ENCODE measurements at places on chromosomes 4 and X.

GRCh38 chrX:136652822-136653723 is 5.1 kb downstream of the CD40LG start:
- DNase-seq = no peak

DNA sequence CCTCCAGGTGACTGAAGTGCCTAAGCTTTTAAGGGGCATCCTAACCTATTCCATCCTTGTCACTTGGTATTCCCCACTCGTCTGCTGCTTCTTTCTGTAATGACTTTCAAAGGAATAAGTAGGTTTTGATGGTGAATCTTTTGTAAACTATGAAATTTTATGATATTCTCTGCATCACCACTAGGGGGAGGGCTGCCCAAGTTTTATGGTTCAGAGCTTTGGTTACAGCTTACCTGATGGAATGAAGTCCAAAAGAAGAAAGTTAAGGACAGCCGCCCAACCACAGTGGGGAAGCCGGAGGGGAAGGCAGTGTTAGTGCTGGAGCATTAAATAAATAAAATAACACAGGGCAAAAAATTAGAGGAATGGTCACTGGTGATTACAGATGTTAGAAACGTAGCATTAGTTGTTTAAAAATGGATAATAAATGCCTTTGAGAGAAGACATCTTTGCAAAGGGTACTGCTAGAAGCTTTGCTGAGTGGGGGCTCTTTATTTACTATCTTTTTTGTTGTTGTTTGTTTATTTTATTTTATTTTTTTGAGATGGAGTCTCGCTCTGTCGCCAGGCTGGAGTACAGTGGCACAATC is 204.9 kb downstream of the GBA3 start:
- DNase-seq = no peak

DNA sequence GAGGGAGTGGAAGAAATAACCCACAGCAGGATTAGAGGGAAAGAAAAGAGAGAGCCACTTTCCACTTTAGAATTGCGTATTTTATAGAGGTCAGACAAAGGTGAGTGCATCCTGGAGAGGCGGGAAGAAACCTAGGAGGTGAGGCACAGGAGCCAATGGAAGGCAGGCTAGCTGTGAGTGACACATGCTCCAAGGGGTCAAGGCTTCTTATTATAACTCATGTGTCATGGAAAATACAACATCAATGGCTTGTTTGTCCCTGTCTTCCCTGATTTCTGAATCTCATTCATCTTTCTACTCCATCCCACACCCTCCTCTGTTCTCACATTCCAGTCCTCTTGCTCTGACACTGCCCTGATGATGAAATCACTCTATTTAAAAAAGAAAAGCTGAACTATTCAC is 14.4 kb downstream of the ANXA3 start:
- DNase-seq = no peak

DNA sequence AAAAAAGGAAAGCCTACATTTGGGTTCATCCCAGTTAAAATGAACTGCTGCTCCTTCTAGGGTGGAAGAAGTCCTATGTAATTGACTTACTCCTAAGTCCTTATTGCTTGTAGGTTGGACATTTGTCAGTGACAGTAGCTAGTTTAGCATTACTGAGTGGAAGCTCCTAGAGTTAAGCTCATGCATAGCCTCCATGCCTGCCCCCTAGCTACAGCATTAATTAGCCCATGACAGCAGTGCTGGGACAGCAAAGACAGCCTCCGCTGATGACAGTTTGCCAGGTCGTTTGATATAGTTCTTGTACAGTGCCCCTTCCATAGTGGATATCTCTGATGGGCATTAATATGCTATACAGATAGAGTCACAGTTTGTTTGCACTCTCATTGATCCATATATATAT is 18.7 kb upstream of the GALNTL6 start:
- no peak for DNase-seq

DNA sequence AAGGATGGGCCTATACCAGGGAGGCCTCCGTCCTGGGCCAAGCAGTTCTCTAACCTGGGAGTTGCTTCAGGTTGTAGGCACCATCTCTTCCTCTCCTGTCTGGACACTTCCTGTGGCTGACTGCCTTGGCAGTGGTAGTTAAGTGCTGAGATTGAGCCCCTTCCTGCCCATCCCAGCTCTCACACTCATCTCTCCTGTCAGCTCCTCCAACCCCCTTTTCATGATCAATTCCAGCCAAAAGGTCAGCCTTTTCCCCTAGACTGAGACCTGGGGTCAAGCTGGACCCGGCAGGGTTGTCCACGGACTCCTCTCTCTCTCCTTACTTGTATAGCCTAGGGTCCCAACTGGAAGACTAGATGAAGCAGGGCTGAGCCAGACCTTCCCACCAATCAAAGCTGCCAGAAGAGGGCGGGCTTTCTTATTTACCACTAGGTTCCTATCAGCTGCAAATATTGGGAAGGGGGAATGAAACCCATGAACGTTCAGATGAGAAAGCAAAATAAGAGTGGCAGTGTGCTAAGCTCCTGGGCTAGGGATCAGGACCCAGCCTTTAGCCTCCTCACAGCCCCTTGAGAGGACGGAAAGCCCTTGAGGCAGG is 34.5 kb downstream of the KDM5C start:
- no peak for DNase-seq

DNA sequence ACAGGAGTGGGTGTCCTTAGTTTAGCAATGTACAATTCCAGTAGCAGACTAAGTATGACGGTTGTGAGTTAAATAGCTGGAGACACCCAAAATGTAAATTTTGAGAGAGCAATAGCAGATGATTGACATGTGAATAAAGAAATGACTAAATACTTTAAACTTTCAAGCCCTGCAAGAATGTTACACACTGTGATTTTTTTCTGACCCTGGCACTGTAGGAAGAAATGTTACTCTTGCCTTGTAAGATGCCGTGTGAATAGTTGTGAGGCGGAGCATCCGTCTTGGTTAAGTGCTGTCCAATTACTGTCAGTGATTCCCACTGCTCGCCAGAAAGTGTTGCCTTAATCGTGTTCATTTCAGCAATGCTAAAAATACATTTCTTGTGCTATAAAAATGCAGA is 1248.1 kb downstream of the RAPGEF2 start:
- DNase-seq = no peak

- DNase-seq = peak; percentile 59
Observed at GRCh38 chrX:149962859-149963757, 24.8 kb upstream of the EOLA2 start.

GRCh38 chr4:107164962-107165475 is 128.9 kb upstream of the DKK2 start:
- DNase-seq = no peak

DNA sequence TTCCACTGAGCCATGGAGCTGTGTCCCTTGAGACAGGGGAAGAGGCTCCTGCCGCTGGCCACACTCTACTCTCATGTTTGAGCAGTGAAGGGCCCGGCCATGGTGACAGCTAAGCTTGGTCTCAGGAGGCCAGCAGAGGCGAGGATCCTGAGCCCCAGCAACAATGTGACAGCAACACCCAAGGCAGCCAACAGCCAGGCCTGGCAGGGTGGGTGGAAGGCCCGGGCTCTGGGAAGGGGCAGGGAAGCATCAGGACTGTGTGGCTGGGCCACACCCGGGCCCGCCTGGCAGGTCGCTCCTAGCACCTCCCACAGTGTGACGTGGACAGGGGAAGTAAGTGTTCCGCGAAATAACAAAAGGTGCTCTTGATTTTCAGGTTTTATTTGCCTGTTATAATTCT is 24.8 kb downstream of the L1CAM start:
- no peak for DNase-seq

GRCh38 chr4:25002681-25003080 is 28.1 kb downstream of the LGI2 start:
- DNase-seq = no peak

GRCh38 chr4:173448103-173448502 is 49.2 kb upstream of the SCRG1 start:
- DNase-seq = peak; percentile 87

- DNase-seq = no peak
Observed at GRCh38 chr4:141058591-141059512, 74.4 kb downstream of the RNF150 start.

- DNase-seq = no peak
Observed at GRCh38 chrX:3599802-3600430, 113.5 kb downstream of the PRKX start.

DNA sequence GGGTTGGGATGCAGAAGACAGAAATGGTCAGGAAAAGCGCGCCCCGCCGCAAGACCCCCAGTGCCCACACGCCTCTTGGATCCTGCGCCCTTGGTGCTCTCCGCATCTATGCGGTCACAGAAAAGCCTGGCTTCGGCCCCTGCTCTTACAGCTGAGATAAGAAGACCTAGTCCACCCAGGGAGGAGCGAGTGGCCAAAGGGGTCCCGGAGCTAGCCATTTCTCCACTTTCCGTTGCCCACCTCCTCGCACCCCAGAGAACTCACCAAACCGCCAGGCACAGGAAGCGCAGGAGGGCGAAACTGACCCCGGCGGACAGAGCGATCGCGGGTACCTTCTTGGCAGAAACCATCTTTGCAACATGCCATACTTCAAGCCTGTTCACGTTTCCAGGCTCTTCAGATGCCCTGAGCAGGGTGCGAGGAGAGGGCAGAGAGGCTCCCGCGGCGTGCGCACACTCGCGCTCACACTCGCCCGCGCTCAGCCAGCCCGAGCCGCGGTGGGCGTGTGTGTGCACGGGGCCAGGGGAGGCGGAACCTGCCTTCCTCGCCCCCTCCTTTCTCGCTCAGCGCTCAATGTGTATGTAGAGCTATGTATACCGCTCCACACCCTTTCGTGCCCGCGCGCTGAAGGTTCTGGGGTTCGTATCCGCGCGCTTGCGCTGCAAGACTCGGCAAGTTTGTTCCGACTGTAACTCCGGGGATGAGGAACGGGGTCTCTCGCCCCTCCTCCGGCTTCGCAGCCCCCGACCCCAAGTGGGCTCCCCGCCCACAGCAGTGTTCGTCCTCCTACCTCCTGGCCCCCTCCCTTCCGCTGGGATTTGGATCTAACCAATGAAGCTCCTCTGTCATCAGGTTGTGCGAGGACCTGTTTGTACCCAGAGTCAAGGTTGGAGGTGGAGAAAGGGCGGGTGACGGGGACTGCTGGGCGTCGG is at the start of gene GABRA4:
TSS of gene GABRA4 (minus strand) at position 507 of the 932 bp plus-strand sequence. CDS start at position 350, 157 bp downstream.
- no peak for DNase-seq

DNA sequence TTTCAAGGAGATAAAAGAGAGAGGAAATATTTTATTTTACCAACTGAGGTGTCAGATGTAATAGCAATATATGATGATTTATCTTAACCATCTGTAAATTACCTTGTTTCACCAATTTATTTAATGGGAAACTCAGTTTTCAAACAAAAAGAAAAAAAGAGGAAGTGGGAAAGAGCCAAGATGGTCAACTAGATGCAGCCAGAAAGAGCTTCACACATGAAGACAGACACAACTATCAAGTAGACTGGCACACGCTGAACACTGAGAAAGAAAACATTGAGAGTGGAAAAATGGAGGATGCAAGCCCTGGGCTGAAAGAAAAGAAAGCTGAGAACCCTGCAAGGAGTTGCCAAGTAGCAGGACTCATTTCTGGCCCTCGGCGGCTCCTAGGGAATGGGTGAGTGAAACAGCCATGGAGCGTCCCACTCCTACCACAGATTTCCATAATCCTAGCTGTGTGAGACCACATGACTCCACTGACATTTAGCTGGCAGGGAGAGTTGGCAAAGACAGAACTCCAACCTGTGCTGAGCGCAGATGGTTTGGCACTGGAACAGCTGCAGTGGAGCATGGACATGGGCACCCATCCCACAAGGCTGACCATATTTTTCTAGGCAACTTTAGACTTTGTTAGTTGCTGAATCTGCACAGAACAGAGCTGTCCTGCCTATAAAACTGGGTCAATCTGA is 409.3 kb downstream of the FAM47B start:
- no peak for DNase-seq

GRCh38 chr4:165707128-165707527 is 165.9 kb upstream of the TLL1 start:
- DNase-seq = no peak

DNA sequence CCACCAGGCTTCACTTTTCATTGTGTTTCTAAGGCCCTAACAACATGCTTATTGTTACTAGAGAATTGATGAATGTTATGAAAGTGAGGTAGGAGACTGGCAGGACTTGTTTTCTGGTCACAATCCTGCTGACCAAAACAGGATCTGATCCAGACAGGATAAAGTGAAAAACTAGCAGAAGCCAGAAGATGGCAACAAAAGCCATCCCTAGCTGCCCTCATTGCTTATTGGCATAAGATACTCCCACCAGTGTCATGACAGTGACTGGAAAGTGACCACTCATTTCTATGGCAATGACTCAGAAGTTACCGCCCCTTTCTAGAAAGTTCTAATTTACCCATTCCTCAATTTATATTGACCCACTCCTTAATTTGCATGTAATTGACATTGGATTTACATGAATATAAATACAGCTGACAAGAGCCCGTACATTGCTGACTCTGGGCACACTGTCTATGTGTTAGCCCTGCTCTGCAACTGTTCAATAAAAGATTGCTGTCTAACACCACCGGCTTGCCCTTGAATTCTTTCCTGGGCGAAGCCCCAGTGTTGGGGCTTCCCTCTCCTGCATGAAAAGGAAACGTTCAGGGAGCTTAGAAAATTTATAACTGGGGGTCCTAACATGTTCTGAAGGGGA is 30.0 kb upstream of the FGG start:
- DNase-seq = peak; percentile 12

DNA sequence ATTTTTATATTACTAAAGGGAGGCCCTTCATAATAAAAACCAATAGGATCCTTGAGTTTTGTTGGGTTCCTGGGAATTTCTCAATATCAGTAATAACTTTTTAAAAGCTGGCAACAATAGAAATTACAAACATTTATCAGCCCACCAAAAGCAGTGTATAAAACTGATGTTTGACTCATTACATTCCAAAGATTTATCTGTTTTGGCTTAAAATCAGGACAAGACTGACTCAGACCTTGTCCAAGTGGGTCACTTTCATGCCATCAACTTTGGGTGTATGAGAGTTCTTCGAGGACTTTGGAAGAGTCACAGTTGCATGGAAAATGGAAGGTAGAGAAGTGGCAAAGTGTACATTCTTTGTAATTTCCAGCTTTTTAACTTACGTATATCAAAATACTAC is 102.8 kb downstream of the FRMPD4 start:
- DNase-seq = no peak

- no peak for DNase-seq
Observed at GRCh38 chr4:52874948-52875347, 12.8 kb downstream of the RASL11B start.

- DNase-seq = no peak
Observed at GRCh38 chrX:111102636-111103035, 6.6 kb downstream of the PAK3 start.

- no peak for DNase-seq
Observed at GRCh38 chr4:164874789-164875188, 2.2 kb upstream of the APELA start.

GRCh38 chrX:136304493-136304892 is 3.7 kb downstream of the ADGRG4 start:
- no peak for DNase-seq

GRCh38 chr4:181437895-181438294 is 805.3 kb upstream of the TENM3 start:
- no peak for DNase-seq

- DNase-seq = no peak
Observed at GRCh38 chr4:155548173-155548572, 118.5 kb upstream of the GUCY1A1 start.

DNA sequence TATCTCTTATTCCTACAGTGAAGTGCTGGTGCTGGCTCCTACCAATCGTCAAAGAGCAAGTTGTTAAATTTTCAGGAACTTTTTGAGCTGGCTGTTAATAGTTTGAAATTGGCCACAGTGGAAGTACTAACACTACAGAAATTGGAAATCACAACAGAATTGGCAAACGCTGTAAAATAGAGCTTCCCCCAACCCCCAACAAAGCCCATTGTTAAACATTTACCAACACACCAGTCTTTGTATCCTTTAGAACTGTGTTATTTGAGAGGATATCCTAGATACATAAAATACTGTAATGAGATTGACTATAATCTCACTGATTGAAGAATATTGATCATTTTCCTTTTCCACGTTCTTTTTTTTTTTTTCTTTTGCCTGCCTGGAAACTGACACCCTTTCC is 37.4 kb downstream of the FAM241A start:
- peak; percentile 77 for DNase-seq
